NCI-H1105 treated with DMSO at 0.1 percent for 48 hours (cell line): ENCODE measurements at places on chromosomes 2 and 18.

DNA sequence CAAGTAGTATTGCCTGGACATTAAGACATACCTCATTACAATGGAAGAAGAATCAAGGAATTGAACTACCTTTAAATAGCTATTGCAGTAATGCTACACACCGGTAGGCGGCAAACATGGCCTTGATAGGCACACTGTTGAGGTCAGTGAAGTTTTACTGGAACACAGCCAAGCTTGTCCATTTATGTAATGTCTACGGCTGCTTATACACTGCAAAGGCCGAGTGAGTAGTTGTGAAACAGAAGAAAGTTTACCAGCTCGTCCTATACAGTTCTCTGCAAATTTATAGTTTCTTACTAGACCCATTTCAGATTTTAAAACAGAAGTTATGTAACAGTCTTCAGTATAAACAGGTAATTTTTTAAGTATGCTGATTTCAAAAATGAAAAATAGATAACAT is 38.8 kb downstream of the PPP4R1 start:
- no peak for DNase-seq

GRCh38 chr18:59517446-59518165 is 158.5 kb upstream of the LMAN1 start:
- DNase-seq, result no peak

- DNase-seq, result no peak
Measured at GRCh38 chr18:35826477-35826876, 146.0 kb upstream of the RMP24 start.

DNA sequence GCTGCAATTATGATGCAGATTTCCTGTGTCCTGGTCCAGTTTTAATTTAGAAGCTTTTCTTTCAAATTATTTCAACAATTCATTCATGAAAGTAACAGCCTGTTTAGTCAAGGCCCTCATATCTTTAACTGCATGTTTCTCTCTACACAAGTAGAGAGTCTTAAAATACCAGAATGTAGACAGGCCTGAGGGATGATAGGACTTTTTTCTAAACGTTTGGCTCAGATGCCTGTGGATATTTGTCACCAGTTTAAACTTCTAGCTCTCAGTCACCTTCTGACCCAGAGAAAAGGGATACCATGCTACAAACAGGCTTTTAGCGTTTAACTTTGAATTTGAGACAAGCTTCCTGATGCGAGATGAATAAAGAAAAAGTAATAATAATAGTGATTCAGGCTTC is 15.7 kb downstream of the COL5A2 start:
- DNase-seq, result no peak

- DNase-seq, result peak; percentile 48
Measured at GRCh38 chr2:17199741-17200140, 318.5 kb downstream of the RAD51AP2 start.
